GM23248 (cell line): ENCODE measurements at places on chromosomes 5 and 9.

DNA sequence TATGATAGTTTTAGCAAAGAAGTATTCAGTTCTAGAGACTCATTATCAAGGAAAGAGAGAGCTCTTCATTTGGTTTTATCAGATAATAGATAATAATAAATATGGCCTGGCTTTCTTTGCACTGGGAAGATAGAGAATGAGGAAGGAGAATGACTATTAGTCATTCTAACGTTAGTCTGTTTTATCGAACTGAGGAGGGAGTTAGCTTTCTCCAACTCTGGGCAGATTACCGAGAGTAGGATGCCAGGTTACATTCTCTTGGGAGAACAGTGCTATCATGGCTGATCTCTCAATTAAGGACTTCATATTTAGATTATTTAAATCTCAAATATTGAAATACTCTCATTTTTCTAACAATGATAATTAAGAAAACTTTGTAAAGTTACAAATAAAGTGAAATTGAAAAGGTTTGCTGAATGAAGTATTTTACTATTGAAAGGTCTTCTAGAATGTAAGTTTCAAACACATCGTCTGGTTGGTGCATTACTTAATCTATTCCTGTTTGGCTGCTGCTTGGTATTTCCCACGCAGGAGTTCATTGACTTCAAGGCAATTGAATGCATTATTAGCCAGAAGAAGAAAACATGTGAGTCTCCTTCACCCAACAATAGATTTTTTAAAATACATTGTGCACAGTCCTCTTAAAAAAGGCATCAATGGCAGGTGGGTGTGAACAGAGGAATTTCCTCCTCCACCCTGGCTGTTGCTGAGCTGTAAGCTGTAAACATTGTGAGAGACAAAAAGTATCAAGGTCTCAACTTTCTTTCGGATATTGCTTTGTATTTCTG, 140.8 kb downstream of the C9orf152 start:
- peak overlapping the region; percentile 31; the same call in 1 of the 2 replicates for H3K4me3 ChIP-seq
- peaks cover 65% of the 10 kb centered on the region for H3K4me1 ChIP-seq
- peak overlapping the region; percentile 31 for H3K27ac ChIP-seq
- no peaks in the 10 kb centered on the region for H3K27me3 ChIP-seq
- no peaks in the 10 kb centered on the region; the same call in 1 of the 2 replicates for H3K36me3 ChIP-seq

DNA sequence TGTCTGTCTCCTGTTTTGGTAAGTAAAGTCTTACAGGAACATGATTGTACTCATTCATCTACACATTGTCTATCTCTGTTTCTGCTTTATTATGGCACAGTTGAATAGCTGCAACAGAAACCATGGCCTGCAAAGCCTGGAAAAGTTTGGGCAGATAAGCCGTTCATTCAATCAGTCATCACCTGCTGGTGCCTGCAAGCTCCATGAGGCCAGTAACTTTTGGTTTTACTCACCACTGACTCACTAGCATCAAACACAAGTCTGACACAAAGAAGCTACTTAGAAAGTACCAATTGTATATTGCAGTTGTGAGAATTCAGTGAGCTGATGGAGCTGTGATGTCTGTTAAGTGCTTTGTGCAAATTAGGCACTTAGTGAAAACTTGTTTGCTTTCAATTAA, 373.6 kb upstream of the SGCD start:
- no peak overlapping the region for H3K4me3 ChIP-seq
- H3K27ac ChIP-seq = no peak overlapping the region
- H3K4me1 ChIP-seq = peaks cover 10% of the 10 kb centered on the region
- no peaks in the 10 kb centered on the region for H3K27me3 ChIP-seq
- DNase-seq = peak; percentile 23

DNA sequence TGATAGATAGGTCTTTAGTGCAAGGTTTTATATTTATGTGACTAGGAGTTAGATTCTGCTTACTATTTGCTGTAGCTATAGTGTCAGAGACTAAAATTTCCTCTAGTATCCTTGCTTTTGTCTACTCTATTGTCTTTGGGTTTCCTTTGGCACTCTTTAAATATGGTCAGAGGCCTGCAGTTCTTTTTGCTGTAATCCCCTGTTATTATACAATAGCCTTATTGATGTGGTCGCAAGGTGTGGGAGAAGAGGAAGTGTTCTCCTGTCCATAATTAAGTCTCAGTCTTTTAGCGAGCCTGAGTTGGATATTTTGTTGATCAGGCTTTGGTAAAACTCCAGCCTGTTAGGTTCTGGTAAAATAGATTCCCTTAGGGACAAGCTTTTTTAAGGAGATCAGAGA, 34.9 kb downstream of the LURAP1L start:
- no peak for DNase-seq
- H3K27ac ChIP-seq = no peak overlapping the region
- H3K27me3 ChIP-seq = no peaks in the 10 kb centered on the region
- peaks cover 5% of the 10 kb centered on the region; the same call in 1 of the 2 replicates for H3K36me3 ChIP-seq
- H3K4me1 ChIP-seq = peaks cover 29% of the 10 kb centered on the region
- H3K4me3 ChIP-seq = no peak overlapping the region

DNA sequence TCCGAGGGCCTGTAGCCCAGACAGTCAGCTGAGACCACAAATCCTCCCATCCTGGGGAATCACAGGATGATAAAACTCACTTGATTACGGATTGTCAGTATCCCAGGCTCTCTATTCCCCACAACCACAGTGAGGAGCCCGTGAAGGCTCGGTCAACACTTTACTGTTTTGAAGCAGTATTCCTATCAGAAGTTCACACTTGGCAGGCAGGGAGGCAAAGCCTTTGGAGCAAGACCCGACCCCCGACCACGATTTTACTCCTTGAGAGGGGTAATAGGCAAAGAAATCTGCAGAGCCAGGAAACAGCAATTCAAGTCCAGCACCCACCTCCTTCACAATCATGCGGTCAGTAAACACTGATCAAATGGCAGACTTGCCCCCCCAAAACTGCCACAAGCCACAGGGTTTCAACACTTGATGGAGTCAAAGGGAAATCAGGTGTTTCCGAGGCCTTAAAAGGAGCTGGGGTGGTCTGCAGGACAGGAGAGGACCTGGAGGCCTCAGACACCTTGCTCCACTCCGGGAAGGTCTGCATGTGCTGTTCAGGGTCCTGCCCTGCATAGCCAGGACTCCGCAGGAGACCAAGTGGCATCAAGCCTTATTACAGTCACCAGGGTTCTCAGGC, 25.2 kb downstream of the BICD2 start:
- H3K27me3 ChIP-seq = no peaks in the 10 kb centered on the region
- peaks cover 28% of the 10 kb centered on the region for H3K4me1 ChIP-seq
- no peaks in the 10 kb centered on the region for H3K36me3 ChIP-seq

DNA sequence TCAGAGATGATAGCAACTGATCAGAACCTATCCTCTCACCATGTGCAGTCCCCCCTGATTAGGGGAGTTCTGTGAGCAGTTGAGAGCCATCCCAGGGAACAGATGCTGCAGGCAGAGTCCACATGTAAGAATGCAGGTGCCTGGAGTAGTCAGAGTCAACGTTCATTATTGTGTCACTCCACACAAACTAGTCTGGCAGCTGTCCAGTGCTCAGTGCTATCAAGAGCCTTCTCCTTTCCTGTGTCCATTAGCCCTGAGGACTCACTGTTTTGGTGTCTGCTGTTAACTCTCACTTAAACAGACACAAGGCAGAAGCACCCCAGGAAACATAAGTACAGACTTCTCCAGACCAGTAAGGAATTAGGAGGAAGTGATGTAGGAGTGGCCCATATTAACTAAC, 2.5 kb downstream of the SH3TC2 start:
- H3K27me3 ChIP-seq = no peaks in the 10 kb centered on the region
- peak; percentile 54 for DNase-seq
- no peak overlapping the region for H3K4me3 ChIP-seq

DNA sequence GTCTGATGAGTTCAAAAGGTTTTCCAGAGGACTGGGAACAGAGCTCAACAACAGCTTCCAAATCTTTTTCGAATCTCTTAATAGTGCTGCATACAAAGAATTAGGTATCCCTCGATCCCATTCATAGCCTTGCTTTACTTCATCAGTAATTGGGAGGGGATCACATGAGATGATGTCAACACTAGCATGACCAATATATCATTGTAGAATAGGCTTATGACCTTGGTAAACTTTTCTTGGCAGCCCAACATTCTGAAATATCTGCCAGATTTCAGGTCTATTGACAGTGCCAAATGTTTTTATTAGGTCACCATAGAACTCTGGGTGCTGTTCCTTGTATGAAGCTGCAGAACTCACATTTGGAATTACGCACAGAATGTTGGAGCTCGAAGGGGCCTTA, 228.9 kb downstream of the FGF10 start:
- H3K27me3 ChIP-seq = no peaks in the 10 kb centered on the region
- DNase-seq = no peak
- H3K27ac ChIP-seq = no peak overlapping the region
- no peak overlapping the region for H3K4me3 ChIP-seq
- H3K36me3 ChIP-seq = no peaks in the 10 kb centered on the region
